Stimulated activated CD8-positive, alpha-beta memory T cell treated with anti-CD3 and anti-CD28 coated beads, Interleukin-7, amount 100 ng/mL, for 1 hour (primary cell): ENCODE measurements at places on chromosomes 11 and 22.

DNA sequence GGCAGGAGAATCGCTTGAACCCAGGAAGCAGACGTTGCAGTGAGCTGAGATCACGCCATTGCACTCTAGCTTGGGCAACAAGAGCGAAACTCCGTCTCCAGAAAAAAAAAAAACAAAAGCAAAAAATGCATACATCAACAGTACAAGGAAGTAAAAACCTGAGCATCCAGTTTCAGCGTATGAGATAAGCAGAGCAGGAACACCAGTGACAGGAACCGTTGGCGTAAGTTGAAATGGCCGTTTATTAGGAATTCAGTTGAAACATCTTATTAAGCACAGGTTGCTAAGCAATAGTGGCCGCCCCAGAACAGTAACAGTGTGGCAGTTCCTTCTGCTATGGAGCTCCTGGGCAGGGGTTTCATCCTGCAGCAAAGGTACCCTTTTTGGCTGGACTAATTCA lies 4.0 kb upstream of the L3MBTL2 start:
- DNase-seq, result no peak

DNA sequence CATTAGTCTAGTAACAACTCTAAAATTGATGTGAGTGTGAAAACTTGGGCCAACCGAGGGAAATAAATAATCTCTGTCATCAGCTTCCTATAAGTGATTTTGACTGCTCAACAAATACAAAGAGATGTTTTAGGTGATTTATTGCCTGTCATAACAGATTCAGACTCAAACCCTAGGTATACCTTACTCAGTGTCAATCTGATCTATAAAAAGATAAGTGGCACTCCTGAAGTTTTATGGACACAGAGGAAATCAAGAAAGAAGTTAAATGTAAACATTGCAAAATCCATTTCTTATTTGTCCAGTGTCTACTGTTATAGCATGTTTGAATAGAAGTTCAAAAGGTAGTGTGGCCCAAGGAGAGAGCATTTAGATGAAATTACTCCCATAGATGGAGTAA lies 30.4 kb upstream of the TYR start:
- DNase-seq, result no peak

GRCh38 chr11:57422669-57423068 lies 4.3 kb downstream of the SLC43A3 start:
- no peak for DNase-seq

DNA sequence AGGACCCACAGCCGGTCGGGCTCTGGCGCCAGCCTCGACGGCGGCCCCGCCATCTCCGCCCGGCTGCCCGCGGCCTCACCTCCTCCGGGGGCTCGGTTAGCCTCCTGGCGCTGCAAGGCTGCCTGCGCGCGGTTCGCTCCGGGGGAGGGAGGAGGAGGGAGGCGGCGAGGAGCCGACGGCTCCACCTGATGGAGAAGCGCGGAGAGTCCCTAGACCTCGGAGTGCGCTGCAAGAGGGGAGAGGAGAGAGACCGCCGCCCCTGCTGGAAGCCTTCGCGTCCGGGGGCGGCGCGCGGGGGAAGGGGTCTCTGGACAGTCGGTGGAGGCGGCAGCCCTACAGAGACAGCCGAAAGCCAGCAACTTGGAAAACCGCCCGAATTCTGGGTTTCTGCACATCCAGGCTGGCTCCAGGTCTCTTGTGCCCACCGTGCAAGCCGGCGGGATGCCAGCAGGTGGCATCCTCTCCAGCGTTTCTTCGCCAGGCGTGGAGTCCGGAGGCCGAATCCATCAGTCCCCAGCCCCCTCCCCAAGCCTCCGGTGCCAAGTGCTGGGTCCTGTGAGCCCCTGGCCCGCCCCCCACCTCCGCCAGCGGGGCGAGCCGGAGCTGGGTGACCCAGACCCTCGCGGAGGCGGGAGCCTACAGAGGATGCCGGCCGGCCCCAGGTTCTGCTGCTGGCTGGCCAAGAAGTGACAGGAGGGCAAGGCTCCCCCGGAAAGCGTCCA lies 2.9 kb upstream of the KIRREL3 start:
- no peak for DNase-seq

GRCh38 chr11:131530407-131530806 lies 160.0 kb downstream of the NTM start:
- DNase-seq, result no peak
